Stimulated activated CD8-positive, alpha-beta memory T cell treated with anti-CD3 and anti-CD28 coated beads, Interleukin-15, amount 100 ng/mL, for 4 hours (primary cell): ENCODE measurements at places on chromosomes 7 and 10.

DNA sequence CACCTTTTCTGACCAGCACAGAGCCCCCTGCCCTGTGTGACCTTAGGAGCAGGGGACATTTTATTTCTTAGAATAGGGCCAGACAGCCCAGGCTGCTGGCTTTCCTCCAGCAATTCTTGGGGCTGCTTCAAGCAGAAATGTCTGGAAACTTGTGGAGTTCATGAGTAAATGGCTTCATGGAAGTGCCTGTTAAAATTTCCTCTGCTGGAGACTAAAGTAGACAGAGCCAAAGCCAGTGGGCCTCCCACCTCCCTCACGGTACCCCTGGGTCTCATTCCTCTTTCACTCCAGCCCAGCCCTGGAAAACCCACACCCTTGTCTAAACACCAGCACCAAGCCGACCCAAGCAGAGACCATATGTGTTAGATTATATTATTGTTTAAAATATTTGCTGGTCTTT is 505.5 kb upstream of the ZMIZ1 start:
- DNase-seq = no peak

DNA sequence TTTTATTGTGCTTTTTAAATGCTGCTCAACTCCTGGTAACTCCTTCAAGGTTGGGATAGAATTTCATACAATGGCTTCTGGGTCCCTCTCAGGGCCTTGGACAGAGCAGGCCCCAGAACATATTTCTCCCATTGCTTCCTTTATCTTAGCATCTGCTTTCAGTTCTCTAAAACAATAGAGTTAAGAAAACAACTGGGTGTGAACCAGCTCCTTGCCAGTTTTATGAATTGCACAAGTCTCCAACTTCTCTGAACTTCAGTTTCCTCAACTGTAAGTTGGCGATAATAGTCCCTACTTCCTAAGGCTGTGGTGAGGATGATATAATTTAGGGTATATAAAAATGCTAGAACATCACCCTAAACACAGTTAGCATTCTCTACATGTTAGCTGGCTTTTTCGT is 77.0 kb upstream of the INHBA start:
- no peak for DNase-seq

- no peak for DNase-seq
Observed at GRCh38 chr10:81472927-81473470, 402.0 kb upstream of the NRG3 start.

- DNase-seq = no peak
Observed at GRCh38 chr10:32350811-32351350, 3.9 kb upstream of the EPC1 start.

- no peak for DNase-seq
Observed at GRCh38 chr7:111855161-111855841, 293.0 kb upstream of the IMMP2L start.

- DNase-seq = no peak
Observed at GRCh38 chr10:109988212-109988596, 19.6 kb upstream of the ADD3 start.
